ENCODE measurements at places on chromosomes 3 and 15.
A peak's percentile ranks its signal among the peaks of the same experiment; 100 is the strongest.

GRCh38 chr3:195210266-195210973, 60.5 kb downstream of the XXYLT1 start:
- DNase-seq: no peak

DNA sequence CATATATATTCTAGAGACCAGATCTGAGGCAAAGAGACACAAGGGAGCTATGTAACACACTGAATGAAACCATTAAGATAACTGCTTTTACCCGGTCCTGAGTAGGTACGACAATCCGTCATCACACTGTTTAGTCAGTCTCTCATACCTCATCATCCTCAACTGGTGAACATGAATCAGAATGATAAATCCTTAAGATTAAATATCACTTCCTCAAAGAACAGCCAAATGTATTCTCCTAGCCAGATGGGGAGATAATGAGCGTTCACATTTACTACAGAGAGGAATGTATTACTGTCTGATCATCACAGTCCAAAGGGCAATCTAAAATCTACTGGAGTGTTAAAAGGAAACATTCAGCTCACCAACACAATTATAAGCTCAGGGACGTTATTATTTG, 319.4 kb upstream of the STAC start:
- DNase-seq: no peak

DNA sequence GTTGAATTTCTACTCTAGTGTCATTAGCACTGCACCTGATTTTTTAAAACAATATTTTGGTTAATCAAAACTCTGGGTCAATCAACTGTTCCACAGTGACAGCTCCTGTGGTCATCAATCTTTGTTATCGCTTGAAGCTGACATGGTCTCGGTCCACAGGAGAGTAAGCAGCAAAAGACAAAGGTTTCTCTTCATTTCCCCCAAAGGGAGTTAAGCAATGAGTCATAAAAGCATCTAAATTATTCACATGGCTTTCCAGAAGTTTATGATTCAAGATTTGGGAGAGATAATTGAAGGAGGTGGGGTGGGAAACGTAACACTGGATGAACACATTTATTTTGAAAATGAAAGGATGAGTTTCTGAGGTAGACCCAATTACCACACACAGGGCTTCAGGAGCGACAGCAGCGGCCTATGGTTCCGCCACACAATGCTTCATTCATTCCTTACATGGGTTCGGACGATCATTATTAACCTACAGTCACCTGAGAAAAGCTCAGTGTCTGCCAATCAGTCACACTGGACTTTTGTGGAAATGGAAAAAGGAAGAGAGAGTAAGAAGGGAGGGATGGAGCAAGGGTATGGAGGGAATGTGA, 505.1 kb downstream of the FHIT start:
- no peak for DNase-seq

DNA sequence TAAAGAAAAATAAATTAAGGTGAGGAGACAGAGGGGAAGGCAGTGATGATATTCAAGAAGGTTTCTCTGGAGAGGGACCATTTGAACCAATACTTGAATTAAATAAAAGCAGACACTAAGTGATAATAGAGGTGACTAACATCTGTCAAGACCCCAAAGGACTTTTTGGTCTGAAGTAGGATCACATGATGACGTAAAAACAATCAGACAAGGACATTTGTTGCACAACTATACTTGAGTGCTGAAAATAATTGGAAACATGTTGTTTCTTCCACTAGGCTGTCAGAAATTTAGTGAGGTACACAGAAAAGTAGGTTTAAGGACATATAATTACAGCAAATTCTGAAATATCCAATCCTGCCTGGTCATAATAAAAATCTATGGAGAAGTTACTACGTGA, 179.5 kb downstream of the WNT5A start:
- no peak for DNase-seq

DNA sequence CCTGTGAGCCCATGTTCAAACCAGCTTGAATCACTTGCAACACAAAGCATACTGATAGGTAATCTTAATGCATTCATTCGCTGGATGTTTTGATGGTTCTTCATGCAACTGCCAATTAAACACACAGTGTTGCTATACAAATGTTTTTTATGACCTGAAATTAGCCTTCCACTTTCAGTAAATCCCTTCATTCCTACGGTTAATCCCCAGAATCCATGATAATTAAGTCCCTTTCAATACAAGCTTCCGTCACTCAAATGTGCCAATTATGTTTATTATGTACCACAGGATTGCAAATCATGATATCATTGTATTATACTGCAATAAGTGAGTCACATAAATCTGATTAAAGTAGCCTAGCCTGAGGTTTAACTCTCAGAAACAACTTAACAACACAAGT, 14.5 kb upstream of the LYZL4 start:
- DNase-seq: no peak

GRCh38 chr3:88133711-88134263, 16.0 kb upstream of the C3orf38 start:
- DNase-seq: no peak

- no peak for DNase-seq
Observed at GRCh38 chr3:74347563-74348268, 266.7 kb downstream of the CNTN3 start.

- DNase-seq: no peak
Observed at GRCh38 chr3:17775073-17775472, 32.6 kb upstream of the TBC1D5 start.

DNA sequence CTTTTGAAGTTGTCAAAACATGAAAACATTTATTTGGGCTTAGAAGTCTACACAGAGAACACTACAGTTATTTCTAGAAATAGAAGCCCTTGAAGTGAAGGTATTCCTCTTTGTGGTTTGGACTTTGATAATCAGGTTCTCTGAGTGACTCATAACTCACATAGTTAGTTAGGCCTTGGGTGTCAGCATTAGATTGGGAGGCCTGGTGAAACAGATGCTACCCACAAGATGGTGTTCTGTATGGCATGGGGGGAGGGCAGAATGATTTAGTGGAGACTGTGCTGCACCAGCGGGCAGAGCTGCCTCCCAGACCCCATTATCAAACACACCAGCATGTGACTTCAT, 108.9 kb upstream of the ETV5 start:
- no peak for DNase-seq

GRCh38 chr3:10945683-10946287, 46.8 kb upstream of the SLC6A1 start:
- peak; percentile 10 for DNase-seq

GRCh38 chr3:139935016-139935865, at the start of gene CLSTN2:
TSS of gene CLSTN2 (plus strand) at chr3:139935185.
- no peak for DNase-seq

GRCh38 chr3:116037954-116038911, 407.1 kb downstream of the LSAMP start:
- no peak for DNase-seq

GRCh38 chr15:53758412-53758811, 1.1 kb downstream of the WDR72 start:
- no peak for DNase-seq

GRCh38 chr15:70569714-70570231, 193.6 kb downstream of the UACA start:
- no peak for DNase-seq

DNA sequence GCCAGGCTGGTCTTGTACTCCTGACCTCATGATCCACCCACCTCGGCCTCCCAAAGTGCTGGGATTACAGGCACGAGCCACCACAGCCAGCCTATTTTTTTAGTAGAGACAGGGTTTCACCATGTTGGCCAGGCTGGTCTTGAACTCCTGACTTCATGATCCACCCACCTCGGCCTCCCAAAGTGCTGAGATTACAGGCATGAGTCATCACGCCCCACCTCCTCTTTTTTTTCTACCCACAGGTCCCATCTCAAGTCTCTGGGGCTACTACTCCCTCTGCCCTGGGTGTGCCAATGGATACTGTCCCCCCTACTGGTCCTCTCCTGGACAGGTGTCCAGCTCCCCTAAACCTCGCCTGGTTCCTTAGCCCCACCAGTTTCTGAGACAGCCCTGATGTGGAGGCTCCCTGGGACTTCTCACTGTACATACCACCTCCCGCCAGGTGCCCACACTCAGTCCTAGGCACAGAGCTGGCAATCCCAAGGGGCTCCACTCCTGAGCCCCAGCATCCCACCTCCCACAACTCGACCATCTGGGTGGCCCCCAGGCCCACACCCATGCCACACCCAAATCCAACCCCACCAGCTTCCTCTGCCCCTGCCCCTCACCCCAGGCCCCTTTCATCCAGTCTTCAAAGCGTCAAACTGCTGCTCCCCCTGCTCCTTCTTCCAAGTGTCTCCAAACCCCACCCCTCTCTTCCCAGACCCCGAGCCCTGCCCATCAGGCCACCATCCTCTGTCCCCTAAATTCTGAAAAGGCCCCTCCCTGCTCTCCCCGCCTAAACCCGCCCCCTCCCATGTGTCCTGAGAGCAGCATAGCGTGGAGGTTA, 13.1 kb upstream of the CYP11A1 start:
- no peak for DNase-seq

- DNase-seq: no peak
Observed at GRCh38 chr3:31390466-31390865, 142.3 kb upstream of the STT3B start.

GRCh38 chr15:63939531-63940130, 105.9 kb upstream of the HERC1 start:
- DNase-seq: no peak

DNA sequence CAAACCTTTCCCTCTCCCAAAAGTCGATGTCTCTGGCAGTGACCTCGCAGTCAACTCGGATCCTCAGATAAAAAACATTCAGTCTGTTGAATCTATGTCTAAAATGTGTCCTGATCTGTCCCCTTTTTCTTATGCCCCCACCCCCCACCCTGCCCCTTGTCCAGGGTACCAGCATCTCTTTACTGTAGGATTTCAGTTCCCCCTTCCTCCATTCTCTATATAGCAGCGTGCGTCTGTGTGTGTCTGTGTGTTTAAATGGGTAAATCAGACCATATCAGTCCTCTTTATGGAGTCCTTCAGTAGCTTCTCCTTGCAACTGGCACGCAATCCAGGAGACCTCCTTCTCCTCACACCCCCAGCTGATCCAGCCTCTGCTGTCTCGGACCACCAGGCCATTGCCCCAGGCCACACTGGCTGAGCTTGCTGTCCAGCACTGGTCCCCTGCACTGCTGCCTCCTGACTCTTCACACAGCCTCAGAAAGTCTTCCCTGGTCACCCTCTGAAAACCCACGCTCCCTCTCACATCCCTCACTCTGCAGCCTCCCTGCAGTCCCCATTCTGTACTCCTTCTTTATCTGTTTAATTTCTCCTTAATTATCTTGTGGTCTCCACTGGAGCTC, 1.5 kb downstream of the LRRK1 start:
- DNase-seq: no peak

- no peak for DNase-seq
Observed at GRCh38 chr3:140388202-140388922, 289.5 kb upstream of the TRIM42 start.

- DNase-seq: no peak
Observed at GRCh38 chr15:36688310-36689011, 109.0 kb downstream of the CDIN1 start.

DNA sequence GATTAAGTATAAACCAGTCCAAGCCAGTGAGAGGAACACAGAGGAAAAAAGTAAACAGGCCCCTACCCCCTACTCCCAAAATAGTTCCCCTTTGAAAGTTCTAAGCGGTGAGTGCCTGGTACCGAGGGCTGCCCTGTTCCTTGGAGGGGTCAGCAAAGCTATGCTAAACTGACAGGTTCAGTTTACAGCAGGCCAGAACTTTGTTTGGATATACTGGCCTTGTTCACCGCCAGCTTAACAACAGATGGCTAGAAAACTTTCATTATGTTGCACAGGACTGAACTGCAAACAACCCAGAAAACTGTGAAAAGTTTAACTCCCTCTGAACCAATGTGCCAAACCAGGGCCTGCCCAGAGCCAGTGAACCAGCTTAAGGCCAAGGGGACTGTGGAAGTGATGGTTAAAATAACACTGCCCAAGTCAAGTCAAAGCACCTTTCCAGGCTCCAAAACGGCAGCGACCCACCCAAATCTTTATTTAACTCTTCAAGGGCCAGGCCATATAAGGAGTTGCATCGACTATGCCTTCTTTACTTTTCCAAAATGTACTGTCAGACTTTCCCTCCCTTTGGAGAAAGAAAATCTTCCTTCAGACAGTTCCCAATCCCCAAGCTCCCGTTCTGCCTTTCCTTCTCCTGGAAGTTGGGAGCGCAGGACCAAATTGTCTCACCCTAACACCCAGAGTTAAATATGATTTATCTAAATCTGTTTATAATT, 448.0 kb downstream of the FOXP1 start:
- DNase-seq: no peak

GRCh38 chr3:76040946-76041345, 255.6 kb upstream of the ZNF717 start:
- no peak for DNase-seq

GRCh38 chr3:99713440-99713839, 75.0 kb downstream of the COL8A1 start:
- no peak for DNase-seq

DNA sequence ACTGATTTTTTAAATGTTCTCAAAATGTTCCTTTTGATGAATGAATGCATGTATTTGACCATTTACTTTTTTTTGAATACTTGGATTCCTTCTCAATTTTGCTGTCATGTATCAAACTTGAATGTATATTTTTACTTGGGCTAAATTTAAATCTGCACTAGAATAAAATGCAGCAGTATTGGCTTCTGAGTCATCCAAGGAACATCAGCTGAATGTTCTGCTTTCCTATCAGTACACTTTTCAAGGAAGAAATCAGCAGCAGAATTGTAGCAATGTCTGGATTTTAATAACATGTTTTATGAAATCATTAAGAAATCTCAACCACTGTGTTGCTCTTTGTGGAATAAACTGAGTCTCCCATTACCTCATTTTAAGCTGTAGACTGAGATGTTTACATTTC, 57.0 kb upstream of the COL6A6 start:
- DNase-seq: no peak

- DNase-seq: no peak
Observed at GRCh38 chr3:123909785-123910184, 25.7 kb upstream of the MYLK start.

DNA sequence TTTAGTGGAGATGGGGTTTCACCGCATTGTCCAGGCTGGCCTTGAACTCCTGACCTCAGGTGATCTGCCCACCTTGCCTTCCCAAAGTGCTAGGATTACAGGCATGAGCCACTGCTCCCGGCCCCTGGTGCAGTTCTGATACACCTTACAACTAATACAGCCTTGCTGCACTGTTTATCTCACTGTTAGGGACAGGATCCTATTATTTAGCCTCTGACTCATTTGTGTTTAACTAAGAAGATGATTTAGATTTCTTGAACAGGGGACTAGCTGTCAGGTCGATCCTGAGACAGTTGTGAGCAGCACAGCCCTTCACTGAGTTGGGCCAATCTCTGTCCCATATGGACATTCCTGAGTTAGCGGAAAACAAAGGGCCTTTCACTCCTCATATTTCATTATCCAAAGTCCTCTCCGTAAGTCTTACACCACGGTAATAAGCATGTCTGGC, 19.2 kb downstream of the GYG1 start:
- DNase-seq: no peak

- DNase-seq: no peak
Observed at GRCh38 chr3:50585919-50586762, 16.8 kb downstream of the HEMK1 start.

Measured in activated CD4-positive, CD25-positive, alpha-beta regulatory T cell (primary cell).